ENCODE measurements at places on chromosomes 1 and 21.

DNA sequence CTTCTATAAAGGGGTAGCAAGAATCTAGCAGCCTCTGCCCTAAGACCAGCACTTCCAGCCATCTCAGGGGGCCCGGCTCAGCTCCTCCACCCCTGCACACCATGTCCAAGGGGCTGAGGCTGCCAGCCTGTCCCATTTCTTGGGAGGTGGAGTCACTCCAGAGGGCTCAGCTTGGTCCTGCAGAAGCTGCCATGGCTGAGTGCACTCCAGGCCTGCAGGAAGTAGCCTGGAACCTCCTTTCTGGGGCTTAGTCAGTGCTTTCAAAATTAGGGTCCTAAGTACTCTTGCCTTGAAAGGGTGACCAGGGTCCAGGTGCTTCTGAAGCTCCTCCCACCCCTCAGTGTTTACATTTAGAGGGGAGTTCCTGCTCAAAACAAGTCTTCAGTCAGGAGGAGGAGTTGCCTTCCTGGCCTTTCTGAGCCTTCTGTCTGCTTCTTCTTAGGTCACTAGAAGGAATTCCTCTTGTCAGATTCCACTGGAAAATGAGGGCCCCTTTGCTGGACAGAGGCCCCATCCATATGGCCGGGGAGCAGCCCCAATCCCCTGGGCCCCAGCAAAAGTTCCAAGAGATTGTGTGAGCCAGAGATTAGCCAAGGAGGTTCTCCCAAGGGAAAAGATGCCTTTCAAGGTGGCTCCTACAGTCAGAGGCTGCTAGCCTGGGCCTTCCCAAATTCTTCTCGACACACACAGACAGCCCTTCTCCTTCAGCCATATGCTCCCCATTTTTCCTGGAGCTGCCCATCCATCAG is 128.1 kb upstream of the VAMP3 start:
- DNase-seq, result no peak

DNA sequence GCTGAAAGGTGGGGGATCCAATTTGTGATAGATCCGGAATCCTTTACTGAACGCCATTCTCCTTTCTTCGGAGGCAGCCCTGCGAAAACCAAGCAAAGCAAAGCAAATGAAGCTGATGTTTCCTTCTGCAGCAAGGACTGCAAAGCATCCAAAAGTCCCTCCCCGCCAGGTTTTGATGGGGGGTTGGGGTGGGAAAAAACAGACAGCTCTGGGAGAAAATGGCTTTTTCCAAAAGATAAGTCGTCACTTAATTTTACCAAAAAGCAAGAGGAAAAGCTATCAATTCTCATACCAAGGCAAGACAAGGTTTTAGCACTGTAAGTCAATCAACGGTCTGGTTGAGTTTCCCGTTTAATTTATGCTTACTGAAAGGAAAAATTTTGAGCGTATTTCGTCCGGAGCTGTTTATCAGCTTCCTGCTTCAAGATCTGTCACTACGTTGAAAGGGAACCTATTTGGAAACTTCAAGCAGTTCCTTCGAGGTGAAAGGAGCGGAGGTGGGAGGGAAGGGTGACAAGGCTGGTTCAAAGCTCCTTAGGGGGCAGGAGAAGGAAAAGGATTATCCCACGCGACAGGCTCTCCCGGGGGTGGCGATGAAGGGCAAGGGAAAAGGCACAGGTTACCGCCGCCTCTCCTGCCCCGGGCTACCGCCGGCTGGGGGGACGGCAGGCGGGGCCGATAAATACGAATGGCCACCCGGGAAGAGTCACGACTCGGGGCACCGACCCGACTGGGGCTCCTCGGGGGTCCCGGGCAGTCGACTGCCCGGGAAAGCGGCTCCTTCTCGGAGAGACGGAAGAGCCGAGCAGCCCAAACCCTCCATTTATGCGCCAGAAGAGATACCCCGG is 750 bp downstream of the SYNJ1 start:
- DNase-seq, result peak; percentile 6

DNA sequence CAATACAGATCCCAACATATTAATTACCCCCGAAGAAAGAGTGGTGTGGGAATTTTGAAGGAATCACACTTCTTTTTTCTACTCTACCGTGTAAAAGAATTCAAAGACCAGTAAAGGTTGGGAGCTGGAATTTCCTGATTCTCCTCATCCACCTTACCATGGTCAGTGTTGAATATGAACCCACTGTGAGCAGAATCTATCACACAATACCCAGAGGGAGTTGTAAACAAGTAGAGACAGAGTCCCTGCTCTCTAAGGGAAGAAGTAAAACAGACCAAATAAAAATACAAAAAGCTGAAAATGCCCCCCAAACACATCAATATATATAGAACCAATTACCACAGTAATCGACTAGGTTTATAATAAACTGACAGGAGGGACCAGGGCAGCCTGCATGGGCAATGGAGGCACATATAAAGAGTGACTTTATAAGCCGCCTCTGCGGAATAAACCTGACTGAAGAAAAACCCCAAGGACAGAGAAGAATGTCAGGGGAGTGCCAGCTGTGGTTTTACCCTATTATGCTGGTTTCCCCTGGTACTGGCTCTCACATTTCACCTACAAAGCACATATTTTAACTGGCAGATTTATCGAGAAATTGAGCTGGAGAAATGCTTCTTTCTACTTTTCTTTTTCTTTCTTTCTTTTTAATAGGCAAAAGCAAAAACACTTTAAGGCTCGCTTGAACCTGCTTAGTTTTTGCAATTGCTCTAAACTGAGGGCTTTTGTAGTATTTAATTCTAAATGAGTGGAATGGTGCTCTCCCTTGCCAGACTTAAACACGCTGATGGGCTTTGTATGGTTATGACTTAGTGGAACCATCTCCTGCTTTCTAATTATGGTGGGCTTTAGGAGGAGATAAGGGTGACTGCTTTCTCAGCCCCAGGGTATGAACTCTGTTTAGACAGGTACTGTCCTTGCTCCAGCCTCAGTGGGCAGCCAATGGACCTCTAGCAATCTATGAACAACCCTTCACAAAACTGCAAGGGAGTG is 244.8 kb downstream of the ASTN1 start:
- no peak for DNase-seq

GRCh38 chr1:173478094-173478674 is 1.0 kb downstream of the PRDX6 start:
- no peak for DNase-seq

GRCh38 chr1:168090395-168090794 is 46.3 kb downstream of the GPR161 start:
- no peak for DNase-seq

GRCh38 chr1:170168265-170168664 is 22.5 kb downstream of the NTMT2 start:
- DNase-seq, result no peak

GRCh38 chr1:82225421-82226185 is 424.9 kb downstream of the ADGRL2 start:
- DNase-seq, result no peak

- DNase-seq, result peak; percentile 13
These were observed 705 bp downstream of the UROD start for GRCh38 chr1:45012639-45013278.

GRCh38 chr1:19397217-19397945 is 85.3 kb downstream of the SLC66A1 start:
- no peak for DNase-seq

GRCh38 chr1:41494351-41495209 is 10.1 kb upstream of the EDN2 start:
- DNase-seq, result no peak
